NCI-H345 (cell line): ENCODE measurements at places on chromosomes 11 and 22.
A peak's percentile ranks its signal among the peaks of the same experiment; 100 is the strongest.

GRCh38 chr11:103332409-103332808, 223.2 kb downstream of the DYNC2H1 start:
- DNase-seq: no peak

DNA sequence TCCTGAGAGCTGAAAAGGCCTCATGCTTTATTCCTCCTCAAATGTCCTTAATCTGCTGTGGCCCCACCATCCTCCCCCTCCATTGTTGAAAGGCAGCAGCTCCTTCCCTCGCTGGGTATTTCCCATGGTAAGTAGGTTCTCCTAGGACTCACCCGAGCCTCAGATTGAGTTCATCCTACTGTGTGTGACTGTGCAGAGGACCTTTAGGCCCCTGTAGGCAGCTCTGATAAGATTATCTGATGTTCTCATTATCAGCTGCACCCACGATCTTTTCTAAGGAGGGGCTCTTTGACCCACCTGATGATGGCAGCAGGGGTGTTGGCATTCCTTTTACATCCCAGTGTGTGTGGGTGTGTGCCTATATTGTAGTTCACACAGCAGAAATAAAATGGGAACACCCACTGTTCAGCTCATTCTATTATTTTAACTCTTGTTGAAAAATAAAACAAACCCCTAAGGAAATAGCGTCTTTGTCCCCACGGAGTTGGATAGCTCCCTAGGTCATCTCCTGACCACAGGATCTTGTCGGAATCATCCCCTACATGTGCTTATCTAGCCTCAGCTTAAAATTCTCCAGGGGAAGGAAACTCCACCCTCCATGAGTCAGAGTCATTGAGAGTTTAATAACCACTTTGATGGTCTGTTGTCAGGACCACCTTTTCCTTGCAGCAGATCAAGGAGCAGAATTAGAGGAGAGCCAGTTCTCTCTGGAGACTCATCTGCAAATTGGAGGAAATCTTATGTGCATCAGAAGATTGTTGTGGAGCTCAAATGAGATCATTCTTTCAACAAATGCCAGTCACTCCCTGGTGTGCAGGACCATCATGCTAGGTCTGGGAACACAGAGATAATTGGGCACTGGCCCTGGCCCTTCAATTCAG, 19.3 kb downstream of the ENDOD1 start:
- no peak for DNase-seq

DNA sequence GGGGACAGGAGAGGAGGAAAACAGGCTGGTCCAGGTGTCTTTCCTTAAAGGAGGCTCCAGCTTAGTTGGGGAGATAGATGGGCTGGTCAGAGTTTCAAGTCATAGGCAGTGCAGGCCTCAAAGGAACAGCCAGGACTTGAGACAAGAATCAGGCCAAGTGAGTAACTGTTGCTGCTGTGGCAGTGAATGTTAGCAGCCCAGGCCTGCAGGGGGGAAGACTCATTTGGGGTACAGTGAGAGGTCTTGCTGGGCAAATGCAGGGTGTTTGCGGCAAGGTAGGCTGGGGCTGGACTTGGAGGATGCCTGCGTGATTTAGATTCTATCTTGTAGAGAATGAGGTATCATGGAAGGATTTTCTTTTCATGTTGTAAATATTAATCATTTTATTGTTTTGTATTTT, 24.1 kb downstream of the PTPRJ start:
- DNase-seq: no peak

GRCh38 chr11:64600281-64600992, 9.4 kb downstream of the SLC22A12 start:
- DNase-seq: no peak

DNA sequence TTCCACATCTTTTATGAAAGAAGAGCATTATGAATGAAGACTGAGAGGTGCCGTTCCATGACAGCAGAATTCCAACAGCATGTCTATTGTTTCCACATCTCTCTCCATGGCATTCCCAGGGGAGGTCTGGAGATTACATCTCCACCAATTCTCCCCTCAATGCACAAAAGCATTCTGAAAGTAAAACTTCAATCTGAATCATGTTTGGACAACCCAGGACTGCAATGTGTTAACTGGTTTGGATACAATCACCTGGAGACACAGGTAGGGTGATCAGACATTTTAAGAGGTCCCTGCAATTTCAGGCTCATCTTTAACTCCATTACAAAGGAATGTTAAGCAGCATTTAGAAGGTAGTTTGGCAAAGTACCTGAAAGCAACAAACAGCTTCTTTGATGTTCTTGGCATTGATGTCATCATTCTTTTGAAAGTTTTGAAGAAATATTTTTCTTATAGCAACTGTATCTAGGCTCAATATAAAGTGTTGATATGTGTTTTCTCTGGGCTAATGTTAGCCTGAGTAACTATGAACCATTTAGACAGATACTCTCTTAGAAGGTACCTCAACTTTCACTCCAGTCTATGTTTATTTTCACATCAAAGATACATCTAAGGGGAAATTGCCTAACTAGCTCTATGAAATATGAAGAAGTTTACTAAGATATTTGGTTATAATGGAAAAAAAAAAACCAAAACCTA, 181.4 kb upstream of the MTMR2 start:
- DNase-seq: no peak

DNA sequence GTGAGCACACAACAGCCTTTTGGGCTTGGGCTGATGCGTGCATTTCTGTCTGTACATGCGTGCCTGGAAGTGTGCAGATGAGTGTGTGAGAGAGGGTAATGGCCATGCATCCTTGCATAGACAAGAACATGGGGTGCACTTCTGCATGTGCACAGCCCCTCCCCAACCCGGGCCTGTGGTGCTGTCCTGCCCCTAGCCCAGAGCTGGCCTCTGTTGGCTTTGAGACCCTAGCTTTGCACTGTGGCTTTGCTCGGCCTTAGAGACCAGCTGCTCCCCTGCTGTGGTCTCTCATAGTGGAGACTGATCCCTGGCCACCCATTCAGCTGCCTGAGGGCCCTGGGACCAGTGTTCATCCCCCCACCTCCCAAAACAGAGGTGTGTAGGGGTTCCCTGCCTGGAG, 25.4 kb downstream of the ST3GAL4 start:
- DNase-seq: no peak

DNA sequence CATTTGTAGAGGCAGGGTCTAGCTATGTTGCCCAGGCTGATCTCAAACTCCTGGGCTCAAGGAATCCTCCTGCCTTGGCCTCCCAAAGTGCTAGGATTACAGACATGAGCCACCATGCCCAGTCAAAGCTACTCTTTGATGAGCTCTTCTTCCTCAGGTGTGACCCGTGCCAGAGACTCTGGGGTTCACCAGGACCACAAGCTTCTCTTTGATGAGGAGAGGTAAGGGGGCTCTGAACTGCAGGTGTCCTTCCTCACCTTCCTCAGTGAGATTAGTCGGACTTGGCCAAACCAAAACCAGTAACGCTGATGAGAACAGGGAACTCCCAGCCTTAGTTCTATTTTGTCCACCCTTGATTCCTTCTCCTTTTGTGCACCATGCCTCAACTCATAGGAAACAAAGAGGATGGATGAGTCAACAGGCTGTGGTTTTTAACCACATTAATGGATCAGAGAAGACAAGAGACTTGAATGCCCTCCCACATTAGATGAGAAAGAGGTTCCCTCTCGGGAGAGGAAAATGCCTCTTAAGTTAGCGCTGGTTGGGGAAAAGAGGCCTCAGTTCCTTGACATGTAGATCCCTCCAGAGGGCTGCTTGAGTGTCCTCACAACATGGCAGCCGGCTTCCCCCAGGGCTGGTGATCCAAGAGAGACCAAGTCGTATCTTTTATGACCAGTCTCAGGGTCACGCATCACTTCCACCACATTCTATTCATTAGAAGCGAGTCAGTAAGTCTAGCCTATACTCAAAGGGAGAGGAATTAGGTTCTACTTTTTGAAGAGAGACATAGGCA, 25.7 kb upstream of the CTR9 start:
- DNase-seq: no peak

- DNase-seq: no peak
Observed at GRCh38 chr22:27088026-27088425, 430.6 kb downstream of the MIAT start.

GRCh38 chr11:94584978-94585377, 17.8 kb downstream of the PIWIL4 start:
- no peak for DNase-seq

DNA sequence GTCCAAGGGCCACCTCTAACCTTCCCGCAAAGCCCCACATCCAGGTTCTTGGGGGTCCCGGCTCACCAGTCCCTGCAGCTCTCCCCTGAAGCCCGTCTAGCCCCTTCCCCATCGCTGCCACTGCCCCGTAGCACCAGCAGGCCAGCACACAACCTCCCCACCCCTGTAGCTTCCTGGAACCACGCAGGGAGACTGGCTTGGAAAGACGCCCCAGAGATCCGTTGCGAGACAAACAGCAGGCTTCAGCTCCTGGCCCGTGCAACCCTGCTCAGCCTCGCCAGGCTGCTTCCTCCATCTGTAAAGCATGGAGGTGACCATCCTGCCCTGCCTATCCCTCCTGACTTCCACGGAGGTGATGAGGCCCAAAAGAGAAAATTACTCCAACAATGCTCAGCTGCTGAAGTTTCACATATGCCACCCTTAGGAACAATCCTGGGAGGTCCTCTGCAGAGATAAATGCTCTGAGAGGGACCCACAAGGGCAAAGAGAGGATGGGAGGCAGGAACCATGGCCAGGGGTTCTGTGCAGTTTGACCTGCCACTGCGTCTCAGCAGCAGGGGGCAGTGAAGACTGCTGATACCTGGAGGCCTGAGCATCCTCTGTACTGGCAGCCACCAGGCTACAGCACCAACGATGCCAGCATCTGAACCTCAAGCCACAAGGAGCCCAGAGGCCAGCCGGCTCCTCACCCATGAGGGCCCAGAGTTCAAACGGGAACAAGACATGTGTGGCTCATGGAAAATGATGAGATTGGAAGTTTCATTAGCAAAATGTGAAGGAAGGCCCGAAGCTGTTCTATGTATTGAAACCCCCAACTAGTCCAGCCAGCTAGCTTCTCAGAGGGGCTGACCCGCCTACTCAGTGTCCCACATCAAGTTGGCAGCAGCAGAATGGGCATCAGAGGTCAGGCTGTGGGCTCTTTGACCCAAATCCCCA, 16.1 kb downstream of the DGCR2 start:
- no peak for DNase-seq

GRCh38 chr11:66891851-66892660, 35.2 kb downstream of the LRFN4 start:
- no peak for DNase-seq

DNA sequence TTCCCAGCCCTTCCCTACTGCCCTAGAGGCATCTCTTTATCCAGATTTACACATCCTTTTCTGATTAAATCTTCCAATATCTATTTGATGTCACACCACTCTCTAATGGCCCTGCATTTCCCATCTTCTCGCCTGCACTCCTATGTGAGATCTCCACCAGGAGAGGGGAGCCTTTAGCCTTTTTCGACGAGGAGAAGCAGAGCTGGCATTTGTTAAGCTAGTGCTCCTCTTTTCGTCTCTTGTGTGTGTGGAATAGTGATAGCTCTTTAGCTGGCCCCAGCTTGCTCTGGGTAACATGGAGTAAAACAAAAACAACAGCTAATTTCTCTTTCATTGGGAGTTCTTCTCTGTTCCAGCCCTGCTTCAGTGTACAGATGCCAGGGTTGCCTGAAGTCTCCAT, 536.5 kb downstream of the NTM start:
- no peak for DNase-seq

DNA sequence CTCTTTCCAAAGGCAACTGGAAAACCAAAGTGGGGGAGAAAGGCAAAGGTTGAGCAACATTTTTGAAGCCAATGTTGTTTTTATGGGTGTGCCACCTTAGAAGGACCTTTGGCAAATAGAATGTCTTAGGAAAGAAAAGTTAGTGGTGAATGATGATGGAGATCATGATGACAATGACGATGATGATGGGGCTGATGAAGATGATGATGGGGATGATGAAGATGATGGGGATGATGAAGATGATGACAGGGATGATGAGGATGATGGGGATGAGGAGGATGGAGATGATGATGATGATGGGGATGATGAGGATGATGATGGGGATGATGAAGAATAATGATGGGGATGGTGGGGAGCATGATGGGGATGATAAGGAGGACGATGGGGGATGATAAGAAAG, 78.4 kb upstream of the MTMR2 start:
- no peak for DNase-seq

GRCh38 chr11:19828382-19829108, 115.9 kb downstream of the NAV2 start:
- no peak for DNase-seq

- DNase-seq: no peak
Observed at GRCh38 chr11:16081382-16082094, 274.8 kb downstream of the SOX6 start.

- no peak for DNase-seq
Observed at GRCh38 chr11:108824545-108824944, 159.7 kb downstream of the DDX10 start.

DNA sequence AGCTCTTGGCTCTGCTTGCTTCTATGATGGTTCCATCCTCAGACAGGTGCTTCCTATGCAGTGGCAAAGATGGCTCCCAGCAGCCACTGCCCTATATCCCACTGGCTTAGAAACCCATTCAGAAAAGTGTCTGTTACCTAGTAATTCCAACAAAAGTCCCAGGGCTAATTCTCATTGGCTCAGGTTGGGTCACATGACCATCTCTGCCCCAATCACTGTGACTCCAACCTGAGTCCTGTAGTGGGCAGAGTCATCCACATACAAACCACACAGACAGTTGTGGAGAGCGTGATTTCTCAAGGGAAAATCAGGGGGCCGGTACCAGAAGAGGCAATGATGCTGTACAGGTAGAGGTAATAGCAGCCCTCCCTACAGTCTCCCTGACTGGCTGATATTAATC, 67.5 kb downstream of the LHFPL7 start:
- DNase-seq: no peak

DNA sequence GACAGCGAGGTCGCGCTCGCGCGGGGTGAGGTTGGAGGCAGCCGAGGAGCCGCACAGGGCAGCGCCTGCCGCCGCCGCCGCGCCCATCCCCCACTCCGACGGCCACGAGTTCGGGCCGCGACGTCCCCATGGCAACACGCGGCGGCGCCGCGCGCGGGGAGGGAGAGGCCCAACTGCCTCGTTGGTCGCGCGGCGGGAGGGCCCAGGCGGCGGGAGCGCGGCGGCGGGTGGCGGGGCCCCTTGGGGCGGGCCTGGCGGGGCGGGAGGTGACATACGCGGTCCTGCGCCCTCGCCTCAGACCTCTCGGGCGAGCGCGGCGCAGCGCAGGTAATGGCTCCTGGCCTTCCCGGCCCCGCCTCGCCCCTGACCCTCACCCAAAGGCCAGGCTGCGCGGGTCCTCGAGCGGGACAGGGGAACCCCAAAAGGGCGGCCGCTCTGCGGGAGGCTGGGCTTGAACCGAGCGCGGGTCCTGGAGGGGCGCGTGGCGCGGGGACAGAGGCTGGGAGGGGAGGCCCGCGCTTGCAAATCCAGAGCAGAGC, at the start of gene DEUP1:
TSS of gene DEUP1 (plus strand) at position 297 of the 539 bp plus-strand sequence. CDS start 1,518 bp downstream, outside the sequence.
- peak; percentile 79 for DNase-seq
